Testis (tissue), 5 donors: ENCODE measurements at places on chromosomes 16 and 17.

DNA sequence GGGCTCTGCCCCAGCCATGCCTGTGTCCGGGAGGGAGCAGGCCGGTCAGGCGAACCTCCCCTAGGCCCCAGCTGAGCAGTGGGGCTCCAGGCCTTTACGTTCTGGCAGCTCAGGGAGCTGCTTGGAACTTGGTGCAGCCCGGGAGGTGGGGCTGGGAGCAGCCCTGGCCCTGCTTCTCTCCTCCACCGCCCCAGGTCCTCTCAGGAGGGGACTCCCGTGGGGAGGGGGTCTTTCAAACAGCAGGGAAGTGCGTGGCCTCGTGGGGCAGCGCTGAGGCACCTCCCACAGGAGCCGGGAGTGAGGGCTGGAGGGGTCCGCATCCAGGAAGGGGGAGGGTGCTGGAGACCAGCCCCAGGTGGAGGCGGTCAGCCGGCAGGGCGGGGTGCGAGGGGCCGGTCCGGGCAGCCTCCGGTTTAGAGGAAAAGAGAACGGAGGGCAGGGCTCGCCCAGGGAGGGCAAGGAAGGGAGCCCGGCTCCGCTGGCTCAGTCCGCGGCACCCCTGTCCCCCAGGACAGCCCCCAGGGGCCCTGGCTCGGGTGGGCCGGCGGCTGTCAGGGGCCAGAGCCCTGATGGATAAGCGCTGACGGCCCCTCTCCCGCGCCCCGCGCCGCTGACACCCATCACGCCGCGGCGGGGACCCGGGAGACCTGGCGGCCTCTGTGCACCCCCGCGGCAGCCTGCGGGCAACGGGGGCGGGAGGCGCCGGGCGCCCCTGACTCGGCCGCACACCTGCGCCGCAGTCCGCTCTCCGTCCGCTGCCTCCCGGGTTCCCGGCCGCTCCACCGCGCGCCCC is 587 bp upstream of the PRR35 start:
- no peaks in the 10 kb centered on the region for H3K27me3 ChIP-seq
- DNase-seq = no peak
- peaks cover 12% of the 10 kb centered on the region for H3K4me1 ChIP-seq
- H3K36me3 ChIP-seq = no peaks in the 10 kb centered on the region
- no peak overlapping the region for H3K27ac ChIP-seq
- no peak overlapping the region for H3K4me3 ChIP-seq

GRCh38 chr17:77822302-77823030 is 136.0 kb upstream of the TNRC6C start:
- H3K27me3 ChIP-seq = no peaks in the 10 kb centered on the region
- H3K4me1 ChIP-seq = peaks cover 15% of the 10 kb centered on the region
- H3K4me3 ChIP-seq = no peak overlapping the region

GRCh38 chr17:56608944-56609343 is 15.4 kb downstream of the NOG start:
- no peak overlapping the region for H3K27ac ChIP-seq
- DNase-seq = no peak
- no peaks in the 10 kb centered on the region for H3K27me3 ChIP-seq
- no peaks in the 10 kb centered on the region for H3K36me3 ChIP-seq
- no peak overlapping the region for H3K4me3 ChIP-seq

DNA sequence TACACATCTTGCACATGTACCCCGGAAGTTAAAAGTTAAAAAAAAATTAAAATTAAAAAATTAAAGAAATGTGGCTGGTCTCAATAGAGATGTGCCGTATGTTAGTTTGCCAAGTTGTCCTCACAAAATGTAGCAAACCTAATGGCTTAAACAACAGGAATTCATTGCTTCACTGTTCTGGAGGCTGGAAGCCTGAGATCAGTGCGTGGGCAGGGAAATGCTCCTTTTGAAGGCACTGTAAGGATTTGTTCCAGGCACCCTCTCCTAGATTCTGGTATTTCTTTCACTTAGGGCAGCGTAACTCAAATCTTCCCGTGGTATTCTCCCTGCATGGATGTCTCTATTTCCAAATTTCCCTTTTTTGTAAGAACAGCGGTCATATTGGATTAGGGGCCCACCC is 32.7 kb upstream of the MON1B start:
- no peak overlapping the region for H3K4me3 ChIP-seq
- H3K4me1 ChIP-seq = no peaks in the 10 kb centered on the region
- no peaks in the 10 kb centered on the region for H3K27me3 ChIP-seq
- H3K36me3 ChIP-seq = no peaks in the 10 kb centered on the region
- DNase-seq = peak; percentile 39

DNA sequence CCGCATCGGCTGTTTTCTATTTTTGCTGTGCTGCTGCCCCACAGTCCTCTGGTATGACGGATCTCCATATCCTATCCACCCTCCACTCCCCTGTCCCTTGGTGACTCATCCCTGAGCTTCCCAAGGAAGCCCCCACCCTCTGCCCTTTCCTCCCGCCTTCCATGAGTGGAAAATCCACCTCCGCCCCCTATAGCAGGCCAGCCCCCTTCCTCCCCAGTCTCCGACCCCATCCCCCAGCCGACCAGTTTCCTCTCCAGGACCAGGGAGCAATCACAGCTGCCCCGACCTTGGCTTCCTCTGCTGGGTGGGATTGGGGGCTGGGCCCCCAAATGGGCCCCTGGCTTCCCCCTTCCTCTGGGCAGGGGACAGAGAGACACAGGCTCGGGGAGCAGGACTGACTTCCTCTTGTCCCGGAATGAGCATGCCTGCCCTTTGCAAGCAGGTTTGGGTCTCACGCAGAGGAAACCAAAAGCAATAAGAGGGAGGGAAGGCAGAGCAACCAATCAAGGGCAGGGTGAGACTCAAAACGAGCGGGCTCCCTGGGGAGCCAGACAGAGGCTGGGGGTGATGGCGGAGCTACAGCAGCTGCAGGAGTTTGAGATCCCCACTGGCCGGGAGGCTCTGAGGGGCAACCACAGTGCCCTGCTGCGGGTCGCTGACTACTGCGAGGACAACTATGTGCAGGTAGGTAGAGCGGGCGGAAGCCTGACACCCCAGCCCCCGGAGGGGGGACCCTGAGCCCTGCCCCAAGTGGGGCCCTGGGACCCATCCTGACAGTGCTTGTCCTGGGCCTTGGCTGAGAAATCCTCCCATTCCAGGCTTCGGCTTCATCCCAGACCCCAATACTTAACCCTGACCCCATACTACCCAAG is at the start of the genes ABI3 and GNGT2:
ABI3 (plus strand) TSS at position 550 of the 872 bp plus-strand sequence; CDS start at position 568, 18 bp downstream.
GNGT2 (minus strand) TSS at position 417 of the 872 bp plus-strand sequence. CDS start 3,152 bp downstream, outside the sequence.
- H3K4me3 ChIP-seq = no peak within 1 kb of the TSS
- no peaks in the 10 kb centered on the region for H3K27me3 ChIP-seq
- no peaks in the 10 kb centered on the region for H3K36me3 ChIP-seq
- peaks cover 3% of the 10 kb centered on the region for H3K4me1 ChIP-seq
- H3K27ac ChIP-seq = no peak within 1 kb of the TSS

DNA sequence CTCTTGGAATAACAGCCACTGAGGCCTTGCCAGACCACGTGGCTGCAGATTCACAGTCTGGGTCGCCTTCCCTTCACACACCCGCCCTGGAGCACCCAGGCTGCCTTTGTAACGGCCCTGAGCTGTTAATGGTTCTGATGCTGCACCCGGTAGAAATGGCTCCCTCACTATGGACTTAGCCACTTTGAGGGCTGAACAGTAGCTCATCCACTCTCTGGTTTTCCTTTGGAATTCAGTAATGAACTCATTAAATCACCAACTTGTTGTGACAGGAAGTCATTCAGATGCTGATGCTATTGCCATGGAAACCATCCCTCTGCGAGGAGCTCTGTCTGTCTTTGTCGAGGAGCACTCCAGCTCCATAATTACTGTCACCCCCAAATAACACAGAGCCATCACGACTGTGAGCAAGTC is 59.2 kb downstream of the CDK5R1 start:
- no peaks in the 10 kb centered on the region for H3K36me3 ChIP-seq
- H3K4me1 ChIP-seq = no peaks in the 10 kb centered on the region
- no peak overlapping the region for H3K27ac ChIP-seq
- H3K27me3 ChIP-seq = no peaks in the 10 kb centered on the region
- no peak overlapping the region for H3K4me3 ChIP-seq
- no peak for DNase-seq
